ENCODE measurements at places on chromosomes 7 and 10.
A peak's percentile ranks its signal among the peaks of the same experiment; 100 is the strongest.

GRCh38 chr7:95338832-95339231 is 14.5 kb upstream of the PON1 start:
- no peak for DNase-seq

DNA sequence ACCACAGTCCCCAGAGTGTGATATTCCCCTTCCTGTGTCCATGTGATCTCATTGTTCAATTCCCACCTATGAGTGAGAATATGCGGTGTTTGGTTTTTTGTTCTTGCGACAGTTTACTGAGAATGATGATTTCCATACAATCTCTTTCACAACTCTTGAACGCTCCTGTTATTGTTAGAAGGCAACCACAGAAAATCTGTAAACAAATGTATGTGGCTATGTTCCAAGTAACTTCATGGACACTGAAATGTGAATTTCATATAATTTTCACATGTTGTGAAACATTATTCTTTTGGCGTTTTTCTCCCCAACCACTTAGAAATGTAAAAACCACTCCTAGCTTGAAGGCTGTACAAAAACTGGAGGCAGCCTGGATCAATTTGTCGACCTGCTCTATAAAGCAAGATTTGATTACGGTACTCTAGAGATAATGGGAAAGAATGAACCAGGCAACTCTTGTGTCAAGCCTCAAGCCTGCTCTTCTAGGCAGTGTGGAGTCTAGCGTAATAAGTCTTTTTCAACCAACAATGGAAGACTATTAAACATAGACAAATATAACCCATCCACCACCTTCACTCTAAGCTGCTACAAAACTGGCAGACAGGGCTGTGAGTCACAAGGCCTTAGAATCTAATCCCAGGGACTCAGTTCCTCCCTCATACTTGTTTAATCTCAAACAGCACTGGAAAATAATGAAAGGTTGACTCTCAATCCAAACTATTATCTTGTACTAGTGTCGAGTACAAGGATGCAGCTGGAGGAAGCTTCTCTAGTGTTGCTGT is 22.7 kb downstream of the ARL3 start:
- DNase-seq, result no peak

GRCh38 chr10:71125749-71126107 is 86.6 kb upstream of the UNC5B start:
- no peak for DNase-seq

GRCh38 chr7:128366300-128366699 is 4.8 kb upstream of the PRRT4 start:
- DNase-seq, result no peak

DNA sequence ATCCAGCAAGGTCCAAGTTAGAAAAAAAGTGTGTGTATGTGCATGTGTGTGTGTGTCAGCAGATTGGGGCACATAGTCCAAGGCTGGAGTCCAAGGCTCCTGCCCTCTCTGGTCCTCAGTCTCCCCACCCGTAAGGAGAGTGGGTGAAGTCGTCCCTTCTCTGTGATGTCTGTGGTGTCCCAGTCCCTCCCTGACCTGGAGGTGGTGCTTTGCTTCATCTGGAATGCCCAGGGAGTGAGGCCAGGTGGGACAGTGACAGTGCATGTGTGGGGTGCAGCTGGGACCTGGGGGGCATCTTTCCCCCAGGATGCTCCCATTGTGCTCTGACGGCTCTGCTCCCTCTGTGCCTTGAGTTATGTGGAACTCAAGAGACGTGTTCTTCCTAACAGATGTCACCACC is 18.0 kb downstream of the AQP1 start:
- DNase-seq, result peak; percentile 2

GRCh38 chr10:113908236-113908635 is 53.8 kb downstream of the NHLRC2 start:
- no peak for DNase-seq

DNA sequence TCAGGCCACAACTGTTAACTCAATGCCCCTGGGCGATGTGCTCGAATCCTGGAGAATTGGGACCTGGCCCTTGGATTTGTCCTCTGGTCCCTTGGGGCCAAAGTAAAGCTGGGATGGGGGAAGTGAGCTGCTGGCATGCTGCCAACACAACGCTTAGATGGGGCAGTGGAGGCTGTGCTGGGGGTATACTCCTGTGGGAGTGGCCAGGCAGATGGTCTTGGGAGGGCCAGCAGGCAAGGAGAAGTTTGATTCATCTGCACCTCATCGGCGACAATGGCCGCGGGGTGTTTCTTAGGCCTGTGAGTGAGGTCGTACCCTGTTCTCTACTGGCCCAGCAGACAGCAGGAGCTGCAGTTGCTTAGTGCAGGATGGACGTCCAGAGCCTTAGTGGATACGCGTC is 139.0 kb upstream of the MTPN start:
- DNase-seq, result no peak

- DNase-seq, result no peak
Observed at GRCh38 chr7:22333680-22334141, 23.2 kb downstream of the RAPGEF5 start.

DNA sequence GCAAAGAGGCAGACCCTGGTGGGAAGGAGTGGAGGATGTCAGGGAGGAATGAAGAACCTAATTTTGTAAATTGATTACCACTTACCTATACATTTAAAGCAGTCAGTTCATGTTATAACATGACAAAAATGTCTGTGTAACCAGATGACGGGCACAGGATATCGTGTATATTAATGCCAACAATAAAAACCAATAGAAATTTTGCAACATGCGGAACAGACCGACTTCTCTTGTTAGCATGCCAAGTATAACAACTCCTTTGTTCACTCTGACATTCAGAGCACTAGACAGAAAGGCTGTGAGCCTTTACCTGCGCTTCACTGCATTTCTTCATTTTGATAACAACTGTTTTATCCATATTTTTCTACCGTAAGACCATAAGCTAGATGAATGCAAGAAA is 29.9 kb downstream of the CDK6 start:
- DNase-seq, result no peak

DNA sequence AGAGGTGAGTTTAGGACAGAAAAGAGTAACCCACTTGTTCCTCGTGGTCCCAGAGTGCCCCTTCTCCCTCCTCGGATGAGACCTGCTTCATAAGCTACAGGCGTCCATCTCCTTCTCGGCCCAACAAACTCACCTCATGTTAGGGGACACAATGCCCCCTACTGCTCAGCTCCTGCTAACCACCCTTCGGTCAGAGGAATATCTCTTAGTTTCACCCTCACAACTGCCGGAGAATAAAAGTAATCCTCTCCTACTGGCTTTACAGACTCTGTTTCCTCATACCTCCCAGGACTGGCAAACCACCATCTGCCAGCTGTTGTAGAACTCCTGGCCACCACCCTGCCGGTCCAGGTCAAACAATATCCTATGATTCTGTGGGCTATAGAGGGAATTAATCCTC is 3.2 kb downstream of the AKR1B15 start:
- DNase-seq, result no peak

DNA sequence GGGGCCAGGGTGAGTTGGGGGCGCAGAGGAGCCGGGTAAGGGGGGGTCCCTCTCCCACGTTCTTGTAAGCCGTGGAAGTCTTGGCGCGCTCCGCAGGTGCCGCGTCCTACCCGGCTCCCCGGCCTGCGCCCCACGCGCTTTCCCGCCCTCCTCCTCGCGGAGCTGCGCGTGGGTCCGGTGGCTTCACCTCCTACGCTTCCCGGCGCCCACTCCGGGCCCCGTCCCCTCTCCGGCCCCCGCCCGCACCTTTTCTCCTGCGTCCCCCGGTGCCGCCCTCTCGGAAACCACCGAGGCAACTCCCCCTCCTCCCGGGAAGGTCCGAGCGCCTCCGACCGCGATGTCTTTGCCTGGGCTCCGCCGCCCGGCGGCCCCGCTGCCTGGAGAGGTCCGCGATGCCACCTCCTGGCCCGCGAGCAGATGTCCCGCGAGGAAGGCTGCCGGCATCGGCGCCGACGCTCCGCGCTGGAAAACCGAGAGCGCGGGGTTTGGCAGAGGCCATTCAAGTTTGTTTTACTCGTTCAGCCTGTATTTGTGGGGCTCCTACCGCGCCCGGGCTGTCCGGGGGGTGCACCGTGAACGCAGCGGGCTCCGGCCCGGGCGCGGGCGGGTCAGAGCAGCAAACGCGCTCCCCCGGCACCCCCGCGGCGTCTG is 2.4 kb upstream of the NKX6-2 start:
- DNase-seq, result no peak
